ENCODE measurements at places on chromosomes 4 and X.

- DNase-seq, result no peak
Measured at GRCh38 chr4:185879666-185880312, 67.8 kb upstream of the SORBS2 start.

DNA sequence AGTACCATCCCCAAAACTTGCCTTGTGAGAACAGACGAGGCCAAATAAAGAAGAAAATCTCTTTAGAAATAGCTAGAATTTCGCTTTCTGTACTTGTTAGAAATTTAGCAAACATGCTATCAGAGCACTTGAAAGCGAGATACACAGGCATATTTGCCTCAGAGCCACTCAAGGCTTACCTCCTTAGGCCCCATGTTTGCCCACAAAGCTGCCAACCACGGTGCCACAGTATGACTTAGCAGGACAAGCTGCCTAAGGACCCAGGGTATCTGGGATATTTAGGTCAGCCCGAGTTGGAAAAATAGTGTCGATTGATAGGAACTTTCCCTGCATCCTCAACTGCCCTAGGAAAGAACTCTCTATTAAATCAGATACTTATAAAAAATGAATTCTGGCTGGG, 24.2 kb downstream of the NDNF start:
- no peak for DNase-seq

GRCh38 chr4:186948361-186949242, 224.9 kb upstream of the FAT1 start:
- no peak for DNase-seq

- no peak for DNase-seq
Measured at GRCh38 chr4:74930162-74930561, 2.8 kb upstream of the PARM1 start.

DNA sequence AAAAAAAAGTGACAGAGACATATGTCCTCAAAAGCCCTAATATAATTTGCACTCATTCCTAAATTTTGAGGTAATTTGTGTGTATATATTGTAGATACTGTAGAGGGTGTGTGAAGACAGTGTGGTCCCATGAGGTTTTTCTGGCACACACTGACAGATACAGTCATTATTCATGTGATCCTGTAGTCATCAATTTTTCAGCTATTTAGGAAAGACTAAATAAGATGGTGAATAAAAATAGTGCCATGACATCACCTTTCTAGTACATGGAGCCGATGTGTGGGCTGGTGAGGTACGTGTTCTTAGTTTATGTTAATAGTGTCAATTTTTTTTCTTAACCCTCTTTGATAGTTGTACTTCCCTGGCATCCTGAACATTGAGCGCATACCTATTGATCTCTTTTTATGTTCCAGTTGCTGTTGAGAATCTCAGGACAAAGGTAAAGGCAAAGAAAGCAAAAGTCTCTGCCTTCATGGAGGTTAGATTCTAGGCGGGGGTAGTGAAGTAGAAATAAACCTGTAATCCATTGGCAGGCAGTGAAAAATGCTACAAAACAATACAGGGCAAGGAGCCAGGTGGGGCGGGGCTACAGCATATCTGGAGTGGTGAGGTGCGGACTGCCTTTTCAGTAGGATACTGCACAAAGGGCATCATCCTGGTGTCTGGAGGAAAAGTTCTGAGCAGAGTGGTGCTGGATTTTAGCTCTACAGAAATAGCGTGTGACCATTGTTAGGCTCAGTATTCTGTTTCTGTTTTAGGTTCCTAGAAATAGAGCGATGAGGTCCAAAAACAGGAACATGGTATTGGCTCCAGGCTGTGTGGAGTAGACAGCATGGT, 93.8 kb downstream of the ARHGAP10 start:
- DNase-seq, result no peak

DNA sequence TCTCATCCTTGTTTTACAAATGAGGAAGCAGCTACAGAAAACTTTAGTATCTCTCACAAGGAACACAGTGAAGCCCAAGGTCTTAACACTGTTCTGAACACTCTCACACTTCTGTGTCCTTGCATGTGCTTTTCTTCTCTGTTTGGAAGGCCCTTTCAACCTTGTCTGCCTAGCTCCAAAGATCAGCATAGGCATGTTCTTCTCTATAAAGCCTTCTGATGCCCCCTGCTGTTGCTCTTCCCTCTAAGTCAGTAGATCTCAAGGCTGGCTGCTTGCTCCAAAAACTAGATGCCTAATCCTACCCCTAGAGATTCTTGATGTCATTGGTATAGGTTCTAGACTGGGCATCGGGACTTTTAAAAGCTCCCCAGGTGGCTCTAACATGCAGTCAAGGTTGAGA, 5.9 kb downstream of the APOO start:
- DNase-seq, result no peak

DNA sequence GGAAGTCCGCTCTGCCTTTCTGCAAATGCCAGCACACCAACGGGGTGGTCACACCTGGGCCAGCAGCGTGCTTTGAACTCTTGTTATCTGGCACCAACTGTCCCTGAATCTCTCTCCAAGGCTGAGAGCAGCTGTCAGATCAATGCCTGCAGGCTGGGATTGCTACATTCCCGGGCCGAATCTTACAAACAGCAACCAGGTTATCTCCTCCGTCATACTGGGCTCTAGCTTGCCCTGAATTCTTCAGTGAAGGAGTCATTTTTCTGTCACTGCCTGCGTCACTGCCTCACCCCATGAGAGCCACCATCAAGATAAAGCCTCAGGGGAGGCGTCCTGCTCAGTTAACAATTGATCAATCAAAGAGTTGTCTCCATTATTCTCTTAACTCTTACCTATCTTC, 329.4 kb upstream of the PPARGC1A start:
- no peak for DNase-seq

DNA sequence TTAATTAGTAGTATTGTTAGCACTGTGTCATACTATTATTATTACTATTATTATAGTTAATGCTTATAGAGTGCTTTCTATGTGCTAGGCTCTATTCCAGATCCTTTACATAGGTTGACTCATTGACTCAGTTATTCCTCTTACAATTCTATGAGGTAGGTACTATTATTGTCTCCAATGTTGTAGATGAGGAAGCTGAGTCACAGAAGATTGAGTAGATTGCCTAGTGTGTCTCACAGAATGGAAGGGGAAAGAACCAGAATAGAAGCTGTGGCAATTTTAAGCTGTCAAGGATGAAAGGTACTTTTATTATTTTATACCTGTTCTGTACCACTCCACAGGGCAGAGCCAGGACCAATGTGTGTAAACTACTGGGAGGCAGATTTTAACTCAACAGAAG, 1.9 kb upstream of the TCEAL1 start:
- no peak for DNase-seq

GRCh38 chr4:48484494-48485168, 1.5 kb downstream of the SLC10A4 start:
- no peak for DNase-seq

DNA sequence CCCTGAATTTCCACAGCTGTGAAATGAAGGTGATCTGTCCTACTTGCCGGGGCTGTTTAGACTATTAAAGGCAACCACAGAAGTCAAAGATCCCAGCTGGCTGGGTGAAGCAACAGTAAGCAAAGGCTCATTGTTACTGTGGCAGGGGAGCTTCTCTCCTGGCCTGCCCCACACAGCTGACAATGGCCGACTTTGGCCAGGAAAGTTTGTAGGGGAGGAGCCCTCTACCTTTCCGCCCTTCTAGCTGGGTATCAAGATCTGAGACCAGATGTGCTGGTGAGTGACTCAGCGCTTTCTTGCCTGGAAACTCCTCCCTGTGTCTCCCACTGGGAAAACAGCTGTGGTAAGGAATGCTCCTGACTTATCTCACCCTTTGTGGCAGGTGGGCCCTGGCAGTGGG, 21.1 kb downstream of the RASSF6 start:
- no peak for DNase-seq

DNA sequence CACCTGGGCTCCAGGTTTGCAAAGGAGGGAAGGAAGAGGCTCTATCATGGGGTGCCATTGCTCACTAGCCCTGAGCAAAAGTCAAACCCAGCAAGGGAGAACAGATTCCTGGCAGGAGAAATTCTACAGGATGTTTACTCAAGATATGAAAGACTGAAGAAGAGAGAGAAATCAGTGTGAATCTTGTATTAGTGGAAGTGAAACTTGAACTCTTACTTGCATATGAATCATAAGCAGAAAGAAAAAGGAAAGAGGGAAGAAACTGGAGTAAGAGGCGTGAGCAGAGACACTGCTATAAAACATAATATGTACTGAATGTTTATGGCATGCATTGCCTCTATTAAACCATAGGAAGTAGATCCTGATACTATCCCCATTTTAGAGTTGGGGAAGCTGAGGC, 60.9 kb downstream of the C4orf46 start:
- DNase-seq, result no peak

DNA sequence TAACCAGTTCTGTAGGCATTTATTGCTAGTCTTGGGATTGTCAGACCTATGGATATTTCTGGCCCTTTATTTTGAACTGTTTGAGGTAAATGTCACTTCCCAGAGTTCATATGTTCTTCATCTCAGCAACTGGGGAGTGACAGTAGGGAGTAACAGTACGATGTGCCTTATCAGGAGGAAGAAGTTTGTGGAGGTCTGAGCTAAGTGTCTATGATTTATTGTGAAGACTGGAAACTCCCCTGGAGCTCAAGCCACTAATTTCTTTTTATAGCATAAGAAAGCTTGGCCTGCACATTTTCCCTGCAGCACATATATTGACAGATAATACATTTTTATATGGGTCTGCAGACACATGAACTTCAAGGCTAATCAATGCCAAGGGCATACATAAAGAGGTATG, 383.8 kb downstream of the GRXCR1 start:
- no peak for DNase-seq

GRCh38 chr4:102761296-102761701, 531 bp upstream of the MANBA start:
- no peak for DNase-seq

GRCh38 chrX:30111431-30111830, 103.9 kb upstream of the MAGEB2 start:
- no peak for DNase-seq

- DNase-seq, result no peak
Measured at GRCh38 chrX:31185884-31186283, 114.0 kb upstream of the FTHL17 start.

DNA sequence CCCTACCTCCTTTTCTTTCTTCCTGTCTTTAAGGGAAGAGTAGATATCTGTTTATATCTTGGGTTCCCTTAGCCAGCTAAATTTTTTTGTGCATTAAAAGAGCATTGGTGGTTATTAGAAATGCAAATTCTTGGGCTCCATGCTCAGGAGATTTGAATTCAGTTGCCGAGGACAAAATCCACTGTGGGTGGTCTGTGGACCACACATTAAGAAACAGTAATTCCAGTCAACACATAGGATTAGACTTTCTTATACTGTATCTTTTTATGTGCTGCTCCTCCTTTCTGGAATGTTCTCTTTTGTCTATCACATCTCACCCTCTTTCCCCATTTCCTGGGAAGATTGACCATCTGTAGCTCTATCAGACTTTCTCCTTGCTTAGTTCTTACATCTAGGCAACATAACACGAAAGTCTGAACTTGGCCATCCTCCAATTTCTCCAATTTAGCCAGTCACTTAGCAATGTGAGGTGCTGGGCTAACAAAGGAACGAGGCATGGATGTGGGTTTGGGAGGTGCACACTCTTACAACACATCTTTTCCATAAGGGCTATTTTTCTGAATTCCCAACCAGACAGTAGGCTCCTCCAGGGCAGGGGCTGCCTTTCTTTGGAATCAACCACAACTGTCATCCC, 5.3 kb upstream of the PDLIM3 start:
- DNase-seq, result no peak

DNA sequence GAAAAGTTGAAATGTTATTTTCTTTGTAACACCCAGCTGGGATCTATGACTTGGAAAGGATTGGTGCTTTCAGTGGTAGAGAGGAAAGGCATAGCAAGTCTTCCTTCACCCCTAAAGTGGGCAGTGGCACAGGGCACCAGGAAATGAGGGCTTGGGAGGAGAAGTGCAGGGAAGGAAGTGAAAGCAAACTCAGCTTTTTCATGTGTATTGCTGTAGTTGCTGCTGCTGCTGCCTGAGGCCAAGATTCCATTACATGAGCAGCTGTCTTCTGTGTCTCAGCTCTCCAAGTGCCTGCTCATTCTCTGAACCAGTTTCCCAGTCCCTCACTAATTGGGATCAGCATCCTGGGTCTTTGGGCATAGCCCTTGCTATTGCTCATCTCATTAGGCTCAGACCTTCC, 2.6 kb downstream of the HCCS start:
- no peak for DNase-seq

DNA sequence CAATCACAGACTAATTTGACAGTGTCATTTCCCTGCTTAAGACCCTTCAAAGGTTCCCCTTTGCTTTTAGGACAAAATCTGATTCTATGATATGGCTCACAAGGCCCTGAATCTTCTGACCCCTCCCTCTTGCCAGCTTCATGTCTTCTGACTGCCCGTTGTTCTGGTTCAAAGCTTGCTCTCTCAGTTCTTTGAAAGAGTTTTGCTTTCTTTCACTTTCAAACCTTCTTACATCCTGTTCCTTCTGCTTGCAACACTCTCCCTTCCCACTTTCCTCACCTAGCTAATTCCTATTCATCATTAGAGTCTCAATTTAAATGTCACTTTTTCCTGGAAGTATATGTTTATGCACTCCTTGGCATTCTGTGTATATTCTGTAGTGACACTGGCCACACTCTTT, 299.2 kb downstream of the IDS start:
- DNase-seq, result no peak

GRCh38 chr4:186676531-186677161, 47.0 kb downstream of the FAT1 start:
- no peak for DNase-seq

DNA sequence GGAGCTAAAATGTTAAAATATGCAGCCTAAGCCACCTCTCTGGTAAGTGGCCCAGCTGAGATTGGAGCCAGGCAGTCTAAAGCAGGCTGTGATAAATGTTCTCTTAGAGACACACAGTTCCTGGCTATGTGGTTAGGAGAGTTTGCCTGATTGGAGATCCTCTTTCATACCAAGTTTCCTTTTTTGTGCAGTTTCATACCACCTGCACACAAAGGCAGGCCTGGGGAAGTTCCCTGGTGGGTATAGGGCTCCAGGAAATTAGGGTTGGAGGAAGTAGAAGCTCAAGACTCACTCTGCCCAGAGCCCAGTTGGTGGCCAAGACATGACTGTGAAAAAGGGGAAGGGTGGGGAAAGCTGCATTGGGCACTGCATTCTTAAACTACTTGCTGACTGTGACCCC, 16.9 kb downstream of the CYBB start:
- DNase-seq, result no peak

- no peak for DNase-seq
Measured at GRCh38 chr4:165635381-165635780, 237.7 kb upstream of the TLL1 start.

- DNase-seq, result no peak
Measured at GRCh38 chrX:16946971-16947562, 609 bp downstream of the REPS2 start.

DNA sequence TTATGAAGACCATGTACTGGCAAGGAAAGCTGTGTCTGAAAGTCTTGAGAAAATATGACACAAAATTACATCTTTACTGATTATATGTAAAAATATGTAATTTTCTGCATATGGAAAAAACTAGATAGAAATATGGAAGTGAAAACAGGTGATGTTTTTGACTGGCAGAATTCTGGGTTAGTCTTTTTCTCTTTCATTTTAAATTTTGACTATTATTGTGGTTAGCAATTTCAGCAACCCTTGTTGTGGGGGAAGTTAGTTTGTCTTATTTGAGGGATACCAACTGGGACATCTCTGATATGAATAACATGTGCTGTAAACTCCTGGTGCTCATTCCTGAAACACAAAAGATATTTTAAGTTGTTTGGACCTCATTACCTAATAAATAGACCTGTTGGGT, 49.9 kb upstream of the CPEB2 start:
- DNase-seq, result no peak

- DNase-seq, result no peak
Measured at GRCh38 chr4:5618051-5618960, 90.1 kb downstream of the EVC2 start.

All from NCI-H187 treated with DMSO at 0.1 percent for 48 hours (cell line).